ENCODE measurements at places on chromosomes 2 and 18. TPM values are rescaled to one million over a fixed set of nuclear protein-coding genes. Genes with fewer than 3 reads are reported as not detected.
A peak's percentile ranks its signal among the peaks of the same experiment; 100 is the strongest.

Gene INHA
- total RNA-seq: 1.1 TPM

Gene COL4A4
- 31.2 TPM for total RNA-seq

Gene LOXHD1
- total RNA-seq: 0.11 TPM

Gene FNDC4
- 4.0 TPM for total RNA-seq

Gene CHRNA1
- total RNA-seq: not detected

Gene SUCLG1
- total RNA-seq: 129 TPM

Gene SDC1
- total RNA-seq: 28.0 TPM

Gene SELENOI
- 18.3 TPM for total RNA-seq

Gene IL1R1
- total RNA-seq: 220 TPM

Gene ARHGEF33
- 1.5 TPM for total RNA-seq

Gene OTX1
- total RNA-seq: not detected

Gene ABCB11
- not detected for total RNA-seq

Gene RUFY4
- not detected for total RNA-seq

Gene NCL
- total RNA-seq: 105 TPM

DNA sequence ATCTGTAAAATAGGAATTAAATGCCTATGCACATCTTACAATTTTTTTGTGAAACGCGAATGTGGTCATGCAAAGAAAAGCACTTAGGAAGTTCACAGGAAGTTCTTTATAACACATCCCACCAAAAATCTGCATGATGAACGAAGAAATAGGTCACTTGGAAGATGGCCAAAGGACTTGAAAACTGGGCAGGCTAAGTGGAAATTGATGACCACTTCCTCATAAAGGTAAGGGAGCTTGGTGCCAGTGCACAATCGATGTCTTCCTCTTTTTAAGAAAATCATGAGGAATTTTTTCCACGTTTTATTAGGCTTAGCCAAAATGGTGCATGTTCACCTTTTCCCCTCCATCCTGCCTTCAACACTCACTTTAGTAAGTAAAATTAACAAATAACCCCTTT is 8.2 kb upstream of the NT5C1B start:
- H3K36me3 ChIP-seq: no peaks in the 10 kb centered on the region
- H3K4me1 ChIP-seq: no peaks in the 10 kb centered on the region
- no peaks in the 10 kb centered on the region for H3K27me3 ChIP-seq
- no peak for DNase-seq
- no peak overlapping the region for H3K4me3 ChIP-seq
- H3K27ac ChIP-seq: no peak overlapping the region

DNA sequence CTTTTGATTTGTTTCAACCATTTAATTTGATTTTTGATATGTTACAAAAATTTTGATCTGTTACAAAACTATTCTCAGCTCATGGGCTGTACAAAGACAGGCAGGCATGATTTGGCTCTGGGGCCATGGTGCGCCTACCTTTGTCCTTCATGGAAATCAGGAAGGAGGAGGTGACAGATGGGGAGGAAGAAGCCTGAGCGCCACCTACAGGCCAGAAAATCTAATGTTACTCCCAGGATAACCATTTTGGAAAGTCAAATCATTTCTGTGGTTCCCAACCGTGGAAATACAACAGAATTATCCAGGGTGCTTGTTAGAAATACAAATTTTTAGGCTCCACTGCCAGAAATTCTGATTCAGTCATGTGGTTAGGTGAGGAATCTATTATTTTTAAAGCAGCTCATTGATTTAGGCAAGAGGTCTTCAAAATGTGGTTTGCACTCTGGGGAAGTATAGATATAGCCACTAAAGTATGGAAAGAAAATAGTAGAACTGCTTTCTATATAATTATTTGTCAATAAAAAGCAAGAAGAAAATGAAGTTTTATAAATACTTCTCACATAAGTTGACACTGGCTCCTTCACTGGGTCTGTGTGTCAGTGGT is 93.9 kb downstream of the EVA1A start:
- H3K4me1 ChIP-seq: peaks cover 4% of the 10 kb centered on the region
- H3K36me3 ChIP-seq: no peaks in the 10 kb centered on the region
- peak; percentile 26 for DNase-seq
- no peak overlapping the region for H3K27ac ChIP-seq
- no peaks in the 10 kb centered on the region for H3K27me3 ChIP-seq

DNA sequence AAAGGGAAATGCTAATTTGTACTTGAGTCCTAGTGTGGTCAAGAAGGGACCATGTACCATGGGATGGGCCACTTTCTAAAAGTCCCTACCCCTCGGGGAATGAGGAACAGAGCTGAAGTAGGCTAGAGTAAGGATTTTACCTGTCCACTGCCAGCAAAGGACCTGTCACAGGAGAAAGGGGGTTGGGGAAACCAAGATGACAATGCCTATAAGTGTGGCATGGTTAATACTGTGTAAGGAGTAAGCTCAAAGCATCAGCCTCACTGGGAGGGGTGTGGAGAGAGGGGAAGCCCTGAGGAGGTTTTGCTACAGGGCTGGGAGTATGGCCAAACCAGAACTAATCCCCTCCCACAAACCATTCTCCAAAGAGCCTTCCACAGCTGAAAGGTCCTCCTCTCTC is 15.8 kb downstream of the GKN2 start:
- no peaks in the 10 kb centered on the region for H3K4me1 ChIP-seq
- DNase-seq: no peak
- no peak overlapping the region for H3K27ac ChIP-seq
- H3K27me3 ChIP-seq: no peaks in the 10 kb centered on the region
- H3K36me3 ChIP-seq: no peaks in the 10 kb centered on the region
- H3K4me3 ChIP-seq: no peak overlapping the region

DNA sequence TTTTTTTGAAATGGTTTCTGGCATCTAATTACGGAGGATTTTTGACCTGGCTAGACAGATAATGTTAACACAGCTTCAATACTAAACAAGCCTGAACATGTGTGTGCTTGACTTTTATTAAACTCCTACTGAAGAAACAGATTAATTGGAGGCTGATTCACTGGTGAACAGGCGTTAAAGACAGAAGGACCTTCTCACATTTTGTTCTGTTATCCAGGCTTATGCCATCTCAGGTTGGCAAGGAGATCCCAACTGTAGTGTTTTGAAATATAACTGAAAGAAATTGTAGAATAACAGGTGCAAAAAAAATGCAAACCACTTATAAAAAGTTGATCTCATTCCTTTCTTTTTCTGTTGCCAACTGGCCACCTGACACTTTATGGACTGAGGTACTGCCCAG is 269.6 kb downstream of the ARHGAP15 start:
- H3K36me3 ChIP-seq: no peaks in the 10 kb centered on the region
- no peaks in the 10 kb centered on the region for H3K4me1 ChIP-seq
- H3K27me3 ChIP-seq: no peaks in the 10 kb centered on the region
- H3K4me3 ChIP-seq: no peak overlapping the region
- DNase-seq: no peak
- H3K27ac ChIP-seq: no peak overlapping the region

DNA sequence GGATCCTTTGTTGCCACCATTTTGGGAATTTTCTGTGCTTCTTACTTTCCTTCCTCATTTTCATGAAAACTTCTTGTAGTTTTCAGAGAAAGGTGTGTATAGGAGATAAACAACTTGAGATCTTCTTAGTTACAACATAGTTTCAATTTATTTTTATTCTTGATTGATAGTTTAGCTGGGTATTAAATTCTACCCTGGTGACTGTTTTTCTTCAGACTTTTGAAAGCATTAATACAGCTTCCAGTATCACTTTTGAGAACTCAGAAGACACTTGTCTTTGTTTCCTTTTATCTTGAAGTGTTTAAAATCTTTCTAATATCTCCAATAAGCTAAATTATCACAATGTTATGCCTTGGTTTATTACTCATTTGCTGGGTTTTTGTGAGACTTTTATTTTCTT is 167.5 kb upstream of the DPP10 start:
- H3K4me1 ChIP-seq: no peaks in the 10 kb centered on the region
- H3K4me3 ChIP-seq: no peak overlapping the region
- no peaks in the 10 kb centered on the region for H3K36me3 ChIP-seq
- no peak for DNase-seq

- H3K4me3 ChIP-seq: no peak overlapping the region
- H3K4me1 ChIP-seq: no peaks in the 10 kb centered on the region
- H3K27me3 ChIP-seq: no peaks in the 10 kb centered on the region
Observed at GRCh38 chr18:5756823-5757222, 138.5 kb downstream of the TMEM200C start.

- H3K4me1 ChIP-seq: peaks cover 14% of the 10 kb centered on the region
- DNase-seq: peak; percentile 34
- no peaks in the 10 kb centered on the region for H3K36me3 ChIP-seq
- no peak overlapping the region for H3K4me3 ChIP-seq
- H3K27ac ChIP-seq: peak overlapping the region; percentile 12
- H3K27me3 ChIP-seq: no peaks in the 10 kb centered on the region
Observed at GRCh38 chr2:158518084-158518483, 61.3 kb downstream of the PKP4 start.

DNA sequence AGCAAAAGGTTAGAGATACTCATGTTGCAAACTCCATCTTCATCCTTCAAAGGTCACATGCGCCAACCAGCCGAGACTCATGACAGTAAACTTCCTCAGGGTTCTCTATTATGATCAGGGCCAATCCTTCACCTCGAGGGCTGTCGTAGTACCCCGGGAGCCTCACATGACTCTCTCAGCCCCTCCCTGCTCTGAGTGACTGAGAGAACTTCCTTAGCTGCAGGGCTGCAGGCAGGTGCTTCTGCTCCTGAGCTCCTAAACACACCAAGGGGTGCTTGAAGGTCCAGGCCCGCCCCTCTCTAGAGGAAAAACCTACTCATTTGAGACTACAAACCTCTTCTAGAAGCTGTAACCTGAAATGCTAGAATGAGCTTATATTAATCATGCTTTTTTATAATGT is 48.2 kb downstream of the LONRF2 start:
- no peak overlapping the region for H3K4me3 ChIP-seq
- DNase-seq: peak; percentile 64
- no peaks in the 10 kb centered on the region for H3K36me3 ChIP-seq
- H3K27me3 ChIP-seq: no peaks in the 10 kb centered on the region

DNA sequence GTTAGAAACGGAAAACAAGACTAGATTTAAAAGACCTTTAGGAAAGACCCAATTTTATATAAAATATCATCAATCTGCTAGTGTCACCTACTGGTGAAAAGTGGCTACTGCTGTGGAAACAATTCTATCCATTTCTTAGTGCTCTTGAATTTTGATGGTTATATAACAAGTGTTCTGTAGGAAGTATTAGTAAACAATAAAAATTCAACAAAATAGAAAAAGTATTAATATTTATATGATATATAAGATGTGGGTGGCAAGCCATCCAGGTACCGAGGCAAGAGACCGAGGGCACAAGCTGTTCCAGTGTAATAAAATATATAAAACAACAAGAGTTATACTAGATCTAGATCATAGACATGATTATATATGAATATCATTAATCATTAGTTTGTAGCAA is 6.2 kb upstream of the TMEM87B start:
- peak; percentile 20 for DNase-seq
- no peaks in the 10 kb centered on the region for H3K36me3 ChIP-seq
- no peak overlapping the region for H3K27ac ChIP-seq

DNA sequence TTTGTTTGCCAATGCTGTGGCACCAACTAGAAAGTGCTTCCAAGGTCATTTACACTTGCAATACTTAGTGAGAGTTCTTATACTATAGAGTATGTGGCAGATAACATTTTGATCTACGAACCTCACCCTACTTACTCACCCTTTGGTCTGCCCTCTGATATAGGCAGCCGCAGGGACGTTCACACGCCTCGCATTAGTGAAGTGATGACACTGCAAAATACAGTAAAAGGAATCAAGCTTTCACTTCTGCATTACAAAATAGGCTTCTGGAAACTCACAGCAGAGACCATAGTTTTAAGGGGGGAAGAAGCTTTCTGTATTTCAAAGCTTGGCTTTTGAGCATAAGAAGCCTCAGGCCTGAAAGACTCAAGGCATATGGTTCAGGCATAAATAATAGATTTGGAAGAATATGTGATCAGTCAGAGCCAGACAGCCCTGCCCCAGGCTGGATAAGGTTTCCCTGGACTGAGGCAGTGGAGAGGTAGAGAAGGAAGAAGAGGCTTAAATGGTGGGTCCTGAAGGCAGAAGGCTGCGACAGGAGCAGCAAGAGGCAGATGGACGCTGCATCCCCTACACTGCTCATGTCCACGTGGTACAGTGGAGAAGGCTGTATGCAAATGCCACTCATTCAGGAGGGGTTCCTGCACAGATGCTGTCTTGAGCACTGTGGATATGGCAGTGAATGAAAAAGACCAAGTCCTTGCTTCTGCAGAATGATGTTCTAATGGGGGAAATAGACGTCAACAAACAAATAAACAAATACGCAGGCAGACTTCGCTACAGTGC is 63.1 kb downstream of the FECH start:
- no peaks in the 10 kb centered on the region for H3K27me3 ChIP-seq
- no peak for DNase-seq
- no peak overlapping the region for H3K27ac ChIP-seq

GRCh38 chr2:166134252-166135151 is 6.7 kb upstream of the SCN1A start:
- no peak for DNase-seq
- H3K36me3 ChIP-seq: no peaks in the 10 kb centered on the region
- no peaks in the 10 kb centered on the region for H3K4me1 ChIP-seq
- H3K4me3 ChIP-seq: no peak overlapping the region

GRCh38 chr2:136116813-136117390 is 1.0 kb downstream of the CXCR4 start:
- no peak overlapping the region for H3K27ac ChIP-seq
- DNase-seq: peak; percentile 35
- H3K27me3 ChIP-seq: no peaks in the 10 kb centered on the region
- H3K4me1 ChIP-seq: peaks cover 17% of the 10 kb centered on the region
- no peaks in the 10 kb centered on the region for H3K36me3 ChIP-seq

DNA sequence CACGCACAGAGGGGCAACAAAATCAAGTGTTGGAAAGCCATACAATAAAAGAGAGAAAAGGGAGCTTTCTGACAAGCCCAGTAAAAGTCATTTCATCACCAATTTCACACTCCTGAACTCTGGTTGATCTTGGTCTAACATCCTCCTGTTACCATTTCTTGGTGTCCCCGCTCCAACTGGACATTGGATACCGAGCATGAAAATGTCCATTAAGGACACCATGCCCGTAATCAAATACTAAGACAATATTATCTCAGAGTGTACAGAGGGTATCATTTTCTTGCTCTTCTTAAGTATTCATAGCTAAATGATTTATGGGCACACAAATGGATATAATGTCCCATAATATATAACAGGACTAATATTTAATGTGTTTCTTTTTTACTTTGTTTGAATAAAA is 218.9 kb downstream of the EPHA4 start:
- peaks cover 3% of the 10 kb centered on the region for H3K4me1 ChIP-seq
- H3K36me3 ChIP-seq: no peaks in the 10 kb centered on the region
- H3K27ac ChIP-seq: no peak overlapping the region
- H3K4me3 ChIP-seq: no peak overlapping the region
- H3K27me3 ChIP-seq: no peaks in the 10 kb centered on the region

GRCh38 chr18:28086670-28087552 is 90.0 kb downstream of the CDH2 start:
- no peaks in the 10 kb centered on the region for H3K27me3 ChIP-seq
- H3K4me1 ChIP-seq: peaks cover 18% of the 10 kb centered on the region
- no peak overlapping the region for H3K4me3 ChIP-seq
- DNase-seq: peak; percentile 40
- no peak overlapping the region for H3K27ac ChIP-seq

- H3K27me3 ChIP-seq: no peaks in the 10 kb centered on the region
- H3K36me3 ChIP-seq: no peaks in the 10 kb centered on the region
- no peak for DNase-seq
- no peak overlapping the region for H3K27ac ChIP-seq
- H3K4me1 ChIP-seq: no peaks in the 10 kb centered on the region
- H3K4me3 ChIP-seq: no peak overlapping the region
Observed at GRCh38 chr2:182019731-182020130, 34.1 kb downstream of the PPP1R1C start.

GRCh38 chr2:176283291-176284068 is 14.2 kb downstream of the MTX2 start:
- no peak for DNase-seq
- H3K4me3 ChIP-seq: no peak overlapping the region
- H3K27me3 ChIP-seq: no peaks in the 10 kb centered on the region
- H3K4me1 ChIP-seq: no peaks in the 10 kb centered on the region
- H3K27ac ChIP-seq: no peak overlapping the region

Measured in thyroid gland (tissue), 4 donors.